ENCODE measurements at places on chromosomes 4 and X.

DNA sequence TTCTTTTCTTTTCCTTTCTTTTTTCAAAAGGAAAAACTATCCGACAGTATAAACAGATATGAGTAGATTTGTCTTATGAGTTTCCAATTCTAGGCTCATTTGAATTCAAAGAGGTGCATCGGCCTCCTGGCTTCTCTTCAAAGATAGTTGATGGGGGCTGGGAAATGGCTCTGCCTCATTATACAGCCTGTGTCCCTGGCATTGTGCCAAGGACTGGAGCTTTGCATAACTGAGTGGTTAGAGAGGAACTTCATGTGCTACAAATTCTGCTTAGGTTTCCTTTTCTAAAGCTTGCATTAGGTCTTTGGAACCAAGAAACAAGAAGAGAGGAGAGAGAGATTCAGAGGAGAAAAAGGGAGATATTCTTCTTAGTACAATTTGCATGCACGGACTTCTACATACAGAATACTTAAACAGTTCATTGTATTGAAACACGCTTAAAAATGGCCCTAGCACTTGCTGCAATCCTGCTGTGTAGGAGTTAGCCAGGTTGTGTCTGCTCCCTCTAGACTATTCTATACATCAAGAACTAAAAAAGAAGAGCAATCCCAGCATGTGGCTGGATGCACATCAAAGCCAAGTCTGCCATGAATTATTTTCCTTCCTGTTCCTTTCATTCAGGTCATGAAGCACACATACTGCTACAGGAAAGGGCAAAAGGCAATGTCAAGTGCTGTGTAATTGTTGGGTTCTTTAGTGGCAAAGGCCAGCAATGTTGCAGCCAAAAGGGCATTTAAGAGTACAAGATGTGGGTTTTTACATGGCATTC, 70.9 kb downstream of the INTS12 start:
- DNase-seq = no peak

DNA sequence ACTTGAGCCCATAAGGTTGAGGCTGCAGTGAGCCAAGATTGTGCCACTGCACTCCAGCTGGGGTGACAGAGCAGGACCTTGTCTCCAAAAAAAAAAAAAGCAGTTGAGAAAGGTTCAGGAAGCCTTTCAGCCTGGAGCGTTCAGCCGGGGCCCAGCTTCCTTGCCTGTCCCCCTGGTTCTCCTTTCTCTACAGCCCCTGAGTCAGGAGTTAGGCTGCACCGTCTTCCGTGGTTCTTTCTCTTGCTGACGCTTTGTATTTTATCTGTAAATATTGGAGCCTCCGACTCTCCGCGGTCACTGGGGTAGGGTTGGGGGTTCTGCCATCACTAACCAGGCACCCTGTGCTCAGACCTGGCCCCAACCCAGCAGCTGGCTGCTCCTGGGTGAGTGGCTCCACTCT, 13.8 kb upstream of the UVSSA start:
- no peak for DNase-seq

DNA sequence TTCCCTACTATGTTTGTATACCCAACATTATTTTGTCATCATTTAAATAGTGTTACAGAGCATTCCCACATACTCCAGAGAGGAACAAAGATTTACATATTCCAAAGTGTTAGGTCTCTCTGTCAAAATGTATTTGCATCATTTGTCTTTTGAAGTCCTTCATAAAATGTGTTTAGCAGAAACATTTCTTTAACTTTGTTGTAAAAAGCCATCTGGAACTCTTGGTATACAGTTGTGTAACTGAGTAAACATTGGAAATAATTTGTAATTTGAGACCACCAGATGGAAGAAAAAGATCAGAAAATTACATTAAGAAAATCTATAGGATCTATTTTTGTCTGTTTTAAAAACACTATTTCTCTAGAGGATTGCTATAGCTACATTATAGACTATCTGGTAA, 56.6 kb upstream of the ALB start:
- no peak for DNase-seq

DNA sequence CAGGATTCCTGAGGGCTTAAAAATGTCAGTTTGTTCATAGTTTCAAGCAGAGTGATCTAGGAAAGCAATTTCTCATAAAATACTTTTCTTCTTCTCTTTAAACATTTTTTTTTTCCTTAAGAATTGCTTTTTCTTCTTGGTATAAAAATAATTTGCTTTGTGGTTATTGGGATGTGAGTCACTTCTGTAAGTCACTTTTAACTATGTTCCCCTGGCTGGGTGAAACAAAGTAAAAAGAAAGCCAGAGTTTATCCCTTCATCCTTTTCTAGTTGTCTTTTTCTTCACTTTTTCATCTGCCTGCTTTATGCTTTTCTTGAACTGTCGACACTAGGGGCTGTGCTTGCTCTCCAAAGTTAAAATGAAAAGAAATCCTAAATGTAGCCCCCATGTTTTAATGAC, 33.5 kb downstream of the ARSJ start:
- DNase-seq = no peak

DNA sequence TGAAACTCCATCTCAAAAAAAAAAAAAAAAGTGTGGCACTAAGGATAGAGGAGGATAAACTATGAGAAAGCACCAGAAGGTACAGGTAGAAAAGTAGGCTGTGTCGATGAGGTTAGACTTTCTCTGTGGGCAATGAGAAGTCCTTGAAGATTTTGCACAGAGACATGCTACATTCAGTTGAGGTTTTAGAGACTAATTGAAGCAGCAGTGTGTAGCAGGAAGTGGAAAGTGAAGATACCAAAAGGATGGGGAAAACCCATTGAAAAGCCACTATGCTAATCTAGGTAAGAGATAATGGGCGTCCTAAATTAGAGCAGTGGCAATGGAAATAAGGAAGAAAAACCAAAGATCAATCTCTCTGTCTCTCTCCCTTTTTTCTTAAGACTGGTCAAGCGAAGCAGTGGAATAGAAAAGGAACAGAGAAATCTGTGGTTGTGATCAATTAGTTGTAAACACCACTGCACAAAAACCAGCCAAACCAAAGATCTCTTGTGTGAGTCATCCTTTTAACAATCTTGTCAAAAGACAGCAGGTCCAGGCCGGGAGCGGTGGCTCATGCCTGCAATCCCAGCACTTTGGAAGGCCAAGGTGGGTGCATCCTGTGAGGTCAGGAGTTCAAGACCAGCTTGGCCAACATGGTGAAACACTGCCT, 3.5 kb downstream of the SPINK2 start:
- peak; percentile 5 for DNase-seq

GRCh38 chrX:109294097-109294814, 187.6 kb downstream of the GUCY2F start:
- no peak for DNase-seq

GRCh38 chr4:11593576-11594116, 165.0 kb upstream of the HS3ST1 start:
- no peak for DNase-seq

GRCh38 chrX:40132751-40133150, 35.0 kb upstream of the BCOR start:
- DNase-seq = no peak

- no peak for DNase-seq
These were observed 220.4 kb upstream of the FAM47C start for GRCh38 chrX:36787752-36788151.

DNA sequence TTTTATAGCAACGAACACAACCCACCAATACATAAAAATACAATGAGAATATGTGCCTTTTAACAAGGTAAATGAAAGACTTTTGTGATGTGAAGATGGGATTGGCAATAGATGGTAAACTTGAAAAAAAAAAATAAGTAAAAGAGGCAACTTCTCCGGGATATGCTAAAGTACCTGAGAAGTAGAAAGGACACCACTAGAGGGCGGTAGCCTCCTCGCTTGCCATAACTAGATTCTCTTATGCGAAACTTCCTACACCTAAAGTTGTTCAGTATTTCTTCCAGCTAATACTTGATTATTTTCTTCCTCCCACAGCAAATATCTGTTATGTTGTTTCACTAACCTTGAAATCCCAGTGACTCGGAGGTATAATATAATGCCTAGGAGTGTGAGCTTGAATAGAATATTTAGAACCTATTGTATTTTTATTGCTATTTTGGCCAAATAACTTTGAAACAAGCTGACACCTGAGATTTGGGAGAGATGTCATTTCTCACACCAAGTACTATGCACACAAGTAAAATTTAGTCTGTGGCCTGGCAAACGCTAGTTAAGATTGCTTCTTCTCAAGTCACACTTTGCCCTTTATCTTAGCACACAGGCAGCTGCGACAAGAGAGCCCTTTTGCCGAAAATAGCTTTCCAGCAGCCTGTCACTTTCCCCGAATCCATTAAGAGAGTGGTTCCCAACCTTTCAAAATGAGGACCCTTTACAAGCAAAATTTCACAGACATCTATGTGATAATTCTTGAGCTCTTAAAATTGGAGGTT, 44.9 kb upstream of the PDLIM5 start:
- peak; percentile 24 for DNase-seq

- no peak for DNase-seq
These were observed 190.3 kb upstream of the GATB start for GRCh38 chr4:151950993-151951670.

- no peak for DNase-seq
These were observed 263.6 kb downstream of the HS3ST1 start for GRCh38 chr4:11165052-11165451.

- DNase-seq = no peak
These were observed 15.7 kb downstream of the OFD1 start for GRCh38 chrX:13750204-13750603.

DNA sequence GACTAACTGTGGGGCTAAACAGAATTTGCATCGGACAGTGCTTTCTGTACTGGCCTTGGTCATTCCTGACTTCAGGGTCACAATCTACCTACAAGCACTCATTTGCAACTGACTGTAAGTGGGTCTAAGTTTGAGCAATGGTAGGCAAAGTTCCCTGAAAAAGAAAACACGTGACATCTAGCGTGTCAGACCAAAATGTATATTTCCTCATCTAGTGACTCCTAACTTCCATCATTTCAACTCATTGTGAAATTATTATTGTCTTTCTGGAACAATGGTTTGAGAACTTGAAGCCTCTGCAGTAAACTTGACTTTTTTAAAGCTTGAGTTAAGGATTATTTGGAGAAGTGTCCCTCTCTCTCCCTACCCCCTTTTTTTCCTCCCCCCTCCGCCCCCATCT, 113.6 kb downstream of the MID1 start:
- DNase-seq = no peak

- DNase-seq = peak; percentile 61
These were observed 25.2 kb downstream of the DDIT4L start for GRCh38 chr4:100164808-100165760.

- no peak for DNase-seq
These were observed 39.8 kb downstream of the XIAP start for GRCh38 chrX:123899701-123900100.

DNA sequence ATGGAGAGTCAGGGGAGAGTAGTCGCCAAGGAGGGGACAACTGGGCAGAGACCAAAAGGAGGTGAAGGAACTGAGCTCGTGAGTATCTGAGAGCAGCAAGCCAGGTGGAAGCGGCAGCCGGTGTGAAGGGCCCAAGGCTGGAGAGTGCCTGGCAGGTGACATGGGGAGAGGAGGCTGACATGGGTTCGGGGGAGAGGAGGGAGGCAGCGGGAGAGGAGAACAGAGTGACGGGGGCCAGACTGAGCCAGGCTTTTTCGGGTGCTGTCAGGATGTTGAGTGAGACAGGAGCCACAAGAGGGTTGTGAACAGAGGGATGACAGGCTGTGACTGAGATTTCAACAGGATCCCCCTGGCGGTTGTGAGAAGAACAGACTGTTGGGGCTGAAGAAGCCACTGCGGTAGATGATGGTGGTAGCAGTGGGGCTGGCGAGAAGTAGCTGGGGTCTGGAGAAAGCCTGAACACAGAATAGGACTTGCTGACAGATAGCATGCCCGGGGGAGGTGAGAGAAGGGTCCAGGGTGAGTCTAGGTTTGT, 5.7 kb downstream of the ELK1 start:
- no peak for DNase-seq

DNA sequence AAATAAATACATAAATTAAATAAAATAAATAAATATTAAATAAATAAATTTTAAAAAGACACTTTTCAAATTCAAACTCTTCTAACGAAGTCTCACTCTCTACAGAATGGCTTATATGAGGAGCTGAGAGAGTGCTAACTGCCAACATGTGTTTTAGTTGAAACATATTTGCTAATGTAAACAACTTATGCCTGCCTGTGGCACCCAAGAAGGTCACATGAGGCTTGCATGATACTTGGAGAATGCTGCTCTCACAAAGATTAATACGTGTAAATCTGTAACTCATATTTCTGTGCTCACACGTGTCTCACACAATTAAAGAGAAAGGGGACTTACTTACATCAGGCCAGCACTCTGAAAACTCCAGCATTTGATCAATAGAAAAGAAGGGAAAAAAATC, 43.2 kb upstream of the PITX2 start:
- DNase-seq = no peak

- no peak for DNase-seq
These were observed 284.3 kb downstream of the ARHGAP10 start for GRCh38 chr4:148016063-148016637.

DNA sequence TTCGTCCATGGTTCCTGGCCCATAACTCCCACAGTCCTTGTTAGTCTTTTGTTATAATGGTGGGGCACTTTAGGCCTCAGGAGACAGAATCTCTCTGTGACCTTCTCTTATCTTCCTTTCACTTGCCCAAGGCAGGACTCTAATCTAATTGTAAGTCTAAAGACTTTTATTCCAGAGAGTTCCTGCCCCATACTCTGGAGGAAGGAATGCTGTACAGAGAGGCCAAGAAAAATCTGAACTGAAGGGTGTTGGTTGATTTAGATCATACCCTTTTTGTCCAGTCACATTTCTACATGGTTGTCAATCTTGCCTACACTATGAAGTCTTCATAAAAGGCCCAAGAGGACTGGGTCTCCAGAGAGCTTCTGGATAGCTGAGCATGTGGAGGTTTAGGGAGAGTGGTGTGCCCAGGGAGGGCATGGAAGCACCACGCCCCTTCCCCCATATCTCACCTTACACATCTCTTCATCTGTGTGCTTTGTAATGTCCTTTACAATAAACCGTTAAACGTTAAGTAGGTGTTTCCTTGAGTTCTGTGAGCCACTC, 84.5 kb downstream of the AFF1 start:
- no peak for DNase-seq

Data from T-helper 2 cell (primary cell).